NCI-H2029 (cell line): ENCODE measurements at places on chromosomes 16 and 17.
A peak's percentile ranks its signal among the peaks of the same experiment; 100 is the strongest.

GRCh38 chr17:14150619-14151018 is 81.3 kb downstream of the COX10 start:
- peak; percentile 29 for DNase-seq

GRCh38 chr16:87541147-87541871 is 48.5 kb upstream of the ZCCHC14 start:
- no peak for DNase-seq

- peak; percentile 23 for DNase-seq
Measured at GRCh38 chr17:82051776-82052637, at the start of the genes GPS1 and RFNG. GPS1 (plus strand) TSS chr17:82051898; CDS start chr17:82051932, 34 bp downstream. RFNG (minus strand) TSS chr17:82051811; CDS start chr17:82051766, 45 bp downstream.

DNA sequence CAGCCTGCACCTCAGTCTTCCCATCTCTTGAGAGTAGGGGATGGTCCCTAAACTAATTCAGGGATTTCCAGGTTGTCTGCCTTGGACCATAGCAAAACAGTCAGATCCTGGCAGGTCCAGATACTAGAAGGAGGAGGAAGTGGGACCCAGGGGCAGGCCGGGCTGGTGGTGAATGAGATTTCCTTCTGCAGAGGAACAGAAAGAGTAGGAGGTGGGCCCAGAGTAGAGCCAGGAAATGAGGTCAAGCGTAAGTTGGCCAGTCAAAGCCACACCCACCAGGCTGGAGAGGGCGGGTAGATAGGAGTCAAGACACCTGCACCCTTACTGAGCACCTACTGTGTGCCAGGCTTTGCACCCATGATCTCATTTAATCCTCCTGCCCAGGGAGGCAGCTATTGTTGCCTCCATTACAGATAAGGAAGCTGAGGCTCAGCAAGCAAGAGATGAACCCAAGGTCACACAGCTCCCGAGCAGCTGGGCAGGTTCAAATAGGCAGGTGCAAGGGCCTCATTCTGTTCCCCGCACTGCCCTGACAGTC is 2.6 kb downstream of the CDH5 start:
- no peak for DNase-seq

- no peak for DNase-seq
Measured at GRCh38 chr17:35236821-35237220, 6.1 kb upstream of the SLFN5 start.

DNA sequence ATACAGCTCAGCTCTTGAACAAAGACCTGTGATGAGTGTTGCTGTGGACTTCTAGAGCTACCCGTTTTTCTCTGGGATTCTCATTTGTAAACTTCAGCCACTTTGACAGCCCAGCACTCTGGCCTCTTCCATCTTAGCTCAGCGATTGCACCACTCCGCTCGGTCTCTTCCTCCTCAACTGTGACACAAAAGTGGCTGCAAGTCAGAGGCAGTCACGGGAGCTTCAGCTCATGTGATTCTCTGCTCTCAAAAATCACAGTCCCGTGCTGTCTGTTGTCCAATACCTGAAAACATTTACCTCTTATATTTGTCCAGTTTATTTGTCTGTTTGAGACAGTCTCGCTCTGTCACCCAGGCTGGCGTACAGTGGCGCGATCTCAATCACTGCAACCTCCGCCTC is 75.7 kb upstream of the DNAH17 start:
- DNase-seq: no peak

DNA sequence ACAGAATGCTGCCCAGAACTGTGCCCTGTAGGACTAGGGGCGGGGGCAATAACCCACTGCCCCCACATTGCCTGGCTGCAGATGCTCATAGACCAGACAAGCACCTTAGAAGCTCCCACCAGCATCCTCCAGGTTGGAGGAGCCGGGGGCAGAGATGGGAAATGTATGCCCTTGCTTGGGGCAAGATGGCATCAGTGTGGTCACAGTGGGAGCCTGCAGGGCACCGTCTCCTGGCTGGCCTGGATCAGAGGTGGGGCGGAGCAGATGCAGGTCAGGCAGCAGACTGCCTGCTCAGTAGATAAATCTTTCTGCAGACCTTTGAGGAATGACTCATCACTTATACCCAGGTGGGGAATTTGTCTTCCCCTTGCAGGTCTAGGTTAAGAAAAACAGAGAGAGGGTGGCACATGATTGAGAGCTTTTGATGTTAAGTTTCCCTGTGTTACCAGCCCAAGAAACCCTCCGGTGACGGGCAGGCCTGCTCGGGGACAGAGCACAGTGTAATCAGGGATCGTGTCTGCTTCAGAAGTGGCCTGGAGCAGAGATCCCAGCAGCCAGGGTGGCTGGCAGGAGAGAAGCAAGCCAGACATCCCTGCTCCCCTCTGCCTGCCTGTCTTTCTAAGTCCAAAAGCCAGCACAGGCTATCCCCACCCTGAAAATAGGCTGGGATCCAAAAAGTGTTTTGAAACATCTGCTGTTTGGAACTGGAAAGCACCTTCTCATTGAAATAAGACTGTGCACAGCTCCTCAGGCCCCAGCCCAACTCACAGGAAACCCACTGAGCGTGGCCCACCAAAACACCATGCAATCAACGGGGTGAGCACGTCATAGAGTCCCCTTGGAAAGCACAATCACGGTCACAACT is 50.7 kb upstream of the RPL38 start:
- no peak for DNase-seq

DNA sequence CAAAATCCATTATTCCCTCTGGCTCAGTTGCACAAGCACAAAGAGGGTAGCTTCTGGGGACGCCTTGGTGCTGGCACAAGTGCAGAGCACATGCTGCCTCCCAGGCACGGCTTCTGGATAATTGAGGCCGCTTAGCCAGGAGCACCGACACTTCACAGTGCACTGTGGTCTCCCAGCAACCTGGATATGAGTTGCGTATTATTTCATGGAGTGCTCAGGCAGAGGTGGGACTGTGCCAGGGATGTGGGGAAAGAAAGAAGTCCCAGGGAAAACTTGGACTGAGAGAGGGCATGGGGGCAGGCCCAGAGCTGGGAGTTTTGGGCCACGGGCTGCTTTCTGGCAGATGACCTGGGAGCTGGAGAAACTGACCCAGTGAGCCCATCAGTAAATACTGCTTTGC is 37.5 kb downstream of the MPRIP start:
- no peak for DNase-seq

DNA sequence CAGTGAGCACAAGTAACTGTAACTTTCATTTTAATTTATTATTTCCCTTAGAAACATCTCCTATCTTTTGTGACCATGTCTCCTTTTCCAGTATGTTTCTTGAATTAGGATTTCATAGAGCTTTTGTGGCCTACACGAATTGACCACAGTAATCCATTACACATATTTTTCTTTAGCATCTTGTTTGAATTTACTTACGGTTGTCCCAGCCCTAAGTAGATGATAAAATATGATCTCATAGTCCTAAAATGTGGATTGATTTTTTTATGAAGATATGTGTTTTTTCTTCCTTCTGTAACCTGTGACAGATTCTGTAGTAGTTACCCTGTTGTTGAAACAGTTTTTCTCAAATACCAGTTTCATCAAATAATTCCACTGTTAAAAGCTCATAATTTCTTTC is 61.5 kb downstream of the NF1 start:
- no peak for DNase-seq

- no peak for DNase-seq
Measured at GRCh38 chr16:53714205-53715022, 10.5 kb downstream of the FTO start.

- no peak for DNase-seq
Measured at GRCh38 chr17:39737206-39737759, 455 bp upstream of the GRB7 start.

DNA sequence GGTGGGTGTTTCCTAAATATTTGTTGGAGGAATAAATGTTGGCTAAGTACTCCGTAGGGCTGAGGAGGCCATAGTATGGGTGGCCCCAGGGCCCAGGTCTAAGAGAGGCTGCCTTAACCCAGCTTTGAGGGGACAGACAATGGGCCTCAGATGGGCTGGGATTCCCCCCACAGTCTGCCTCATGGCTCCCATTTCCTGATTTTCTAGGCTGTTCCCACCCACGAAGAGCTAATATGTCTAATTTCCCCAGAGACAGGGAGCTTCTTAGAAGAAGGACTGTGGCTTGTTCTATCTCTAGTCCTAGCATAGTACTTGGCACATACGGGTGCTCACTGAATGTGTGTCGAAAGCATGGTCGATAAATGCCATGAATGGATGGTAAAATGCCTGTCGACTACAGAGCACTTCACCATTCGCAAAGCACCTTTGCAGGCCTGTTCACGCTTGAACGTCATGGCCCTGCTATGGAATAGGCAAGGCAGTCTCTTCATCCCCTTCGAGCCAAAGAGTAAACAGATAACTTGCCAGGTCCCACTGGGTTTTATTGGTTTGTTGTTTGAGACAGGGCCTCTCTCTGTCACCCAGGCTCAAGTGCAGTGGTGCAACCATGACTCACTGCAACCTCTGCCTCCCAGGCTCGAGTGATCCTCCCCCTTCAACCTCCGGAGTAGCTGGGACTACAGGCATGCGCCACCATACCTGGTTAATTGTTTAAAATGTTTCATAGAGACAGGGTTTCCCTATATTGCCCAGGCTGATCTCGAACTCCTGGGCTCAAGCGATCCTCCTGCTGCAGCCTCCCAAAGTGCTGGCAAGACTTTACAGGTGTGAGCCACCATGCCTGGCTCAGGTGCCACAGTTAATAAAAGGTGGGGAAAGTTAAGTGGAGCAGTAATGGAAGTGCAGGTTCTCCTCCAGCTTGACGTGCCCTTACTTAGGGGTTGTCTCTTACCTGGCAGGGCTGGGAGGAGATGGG is 9.7 kb downstream of the CHAD start:
- peak; percentile 91 for DNase-seq

- DNase-seq: no peak
Measured at GRCh38 chr17:44236444-44236991, 17.0 kb upstream of the UBTF start.

- no peak for DNase-seq
Measured at GRCh38 chr17:64565563-64565962, 58.8 kb downstream of the CEP95 start.

DNA sequence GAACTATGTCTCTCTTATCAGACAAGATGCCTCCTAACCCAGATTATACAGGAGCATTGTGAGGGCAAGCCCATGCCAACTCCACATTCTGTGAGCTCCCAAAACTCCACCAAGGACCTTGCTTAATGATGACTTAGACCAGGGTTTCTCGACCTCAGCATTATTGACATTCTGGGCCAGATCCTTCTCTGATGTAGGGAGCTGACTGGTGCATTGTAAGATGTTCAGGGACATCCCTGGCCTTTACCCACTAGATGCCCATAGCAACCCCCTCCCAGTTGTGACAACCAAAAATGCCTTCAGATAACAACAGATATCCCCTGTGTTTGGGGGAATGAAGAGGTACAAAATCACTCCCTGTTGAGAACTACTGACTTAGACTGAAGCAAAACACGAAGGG is 43.6 kb downstream of the HOXB1 start:
- DNase-seq: no peak

GRCh38 chr17:44827863-44828262 is 2.2 kb downstream of the GJC1 start:
- no peak for DNase-seq

GRCh38 chr16:58236831-58237230 is 38.9 kb upstream of the CSNK2A2 start:
- no peak for DNase-seq

GRCh38 chr16:66367968-66368891 is 1.7 kb downstream of the CDH5 start:
- no peak for DNase-seq

GRCh38 chr17:7282752-7283321 is 1.3 kb downstream of the SLC2A4 start:
- DNase-seq: no peak

DNA sequence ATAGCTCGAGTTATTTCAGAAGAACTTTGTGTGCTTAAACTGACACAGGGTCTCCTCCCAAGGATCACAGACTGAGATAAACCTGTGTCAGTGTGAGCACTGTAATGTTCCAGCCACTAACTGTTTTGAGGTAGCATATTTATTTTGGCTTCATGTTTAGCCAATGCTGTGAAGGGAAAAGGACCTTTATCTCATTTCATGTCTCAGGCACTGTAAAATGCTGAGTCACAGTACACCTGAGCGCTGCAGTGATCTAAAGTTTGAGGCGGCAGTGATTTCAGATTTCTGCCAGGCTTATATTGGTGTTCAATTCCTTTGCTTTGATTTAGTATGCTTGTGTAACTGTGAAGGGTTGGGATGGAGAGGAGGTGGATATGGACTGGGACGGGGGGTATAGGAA is 3.1 kb upstream of the DNAJA2 start:
- no peak for DNase-seq

DNA sequence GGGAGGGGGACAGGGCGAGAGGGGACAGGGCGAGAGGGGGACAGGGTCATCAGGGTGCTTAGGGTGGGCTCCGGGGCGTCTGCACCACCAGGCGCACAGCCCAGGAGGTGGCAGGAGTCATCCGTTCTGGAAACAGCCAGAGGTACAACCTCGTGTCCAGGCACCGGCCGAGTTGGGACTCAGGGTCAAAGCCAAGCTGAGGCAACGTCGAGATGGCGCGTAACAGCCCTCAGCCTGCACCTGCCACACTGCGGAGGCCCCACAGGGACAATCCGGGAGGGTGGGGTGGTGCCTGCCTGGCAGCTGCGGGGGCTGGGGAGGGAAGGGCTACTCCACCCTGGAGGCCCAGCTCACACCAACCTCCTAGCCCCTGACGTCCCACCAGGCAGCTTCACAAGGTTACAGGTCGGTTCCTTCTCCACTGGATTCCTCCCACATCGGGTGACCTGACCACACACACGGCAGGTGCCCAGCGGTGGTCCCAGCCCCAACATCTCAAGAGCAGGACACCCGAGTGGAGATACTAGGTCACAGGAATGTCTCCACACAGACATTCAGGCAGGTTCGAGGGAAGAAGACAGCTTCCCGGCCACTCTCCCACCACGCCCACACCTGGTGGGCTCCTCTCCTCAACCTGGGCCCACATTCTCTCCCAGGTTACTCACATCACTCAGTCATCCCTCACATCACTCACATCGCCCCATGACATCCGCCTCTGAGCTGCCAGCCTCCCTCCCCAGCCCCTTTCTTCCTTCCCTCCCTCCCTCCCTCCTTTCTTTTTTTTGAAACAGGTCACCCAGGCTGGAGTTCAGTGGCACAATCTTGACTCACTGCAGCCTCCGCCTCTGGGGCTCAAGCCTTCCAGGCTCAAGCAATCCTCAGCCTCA is 47.3 kb downstream of the RPH3AL start:
- no peak for DNase-seq

DNA sequence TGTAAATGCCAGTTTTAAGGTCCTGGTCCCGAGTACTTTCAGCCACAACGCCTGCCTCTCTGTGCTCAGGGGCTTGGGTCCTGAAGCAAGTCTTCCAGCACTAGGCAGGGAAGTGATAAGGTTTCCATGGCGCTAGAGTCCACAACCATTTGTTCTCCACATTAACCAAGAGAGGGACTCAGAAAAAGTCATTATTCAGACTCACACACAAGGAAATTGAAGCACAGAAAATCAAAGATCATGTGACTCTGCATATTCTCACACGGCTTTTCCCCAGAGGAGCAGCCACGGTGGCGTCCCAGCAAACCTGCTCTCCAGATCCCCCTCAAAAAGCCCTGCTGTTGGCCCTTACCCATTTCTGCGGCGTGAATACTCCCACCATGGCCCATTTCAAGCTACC is 9.7 kb downstream of the ENPP7 start:
- DNase-seq: peak; percentile 19

- DNase-seq: no peak
Measured at GRCh38 chr16:81831722-81832126, 52.6 kb downstream of the PLCG2 start.

GRCh38 chr17:36934692-36935630 is 2.3 kb upstream of the LHX1 start:
- no peak for DNase-seq
